Neural crest cell (in vitro differentiated cells): ENCODE measurements at places on chromosomes 16 and 17. TPM values are rescaled to one million over a fixed set of nuclear protein-coding genes. Genes with fewer than 3 reads are reported as not detected.

The TMEM100 gene
- 0.23 and 0.54 TPM in 2 replicates for total RNA-seq

The SOCS7 gene
- 35.3 and 37.9 TPM in 2 replicates for total RNA-seq

GRCh38 chr17:51015145-51015558 lies 105.5 kb downstream of the SPAG9 start:
- no peak for DNase-seq

GRCh38 chr16:25509456-25509855 lies 182.3 kb upstream of the HS3ST4 start:
- DNase-seq, result no peak

GRCh38 chr17:70168044-70168976 lies 1.0 kb upstream of the KCNJ2 start:
- peak; percentile 45 for DNase-seq
